Hindlimb muscle (tissue), 1 donor: ENCODE measurements at places on chromosomes 7 and 10. TPM values are rescaled to one million over a fixed set of nuclear protein-coding genes. Genes with fewer than 3 reads are reported as not detected.

ACSM6 gene
- not detected for polyA plus RNA-seq

DNA sequence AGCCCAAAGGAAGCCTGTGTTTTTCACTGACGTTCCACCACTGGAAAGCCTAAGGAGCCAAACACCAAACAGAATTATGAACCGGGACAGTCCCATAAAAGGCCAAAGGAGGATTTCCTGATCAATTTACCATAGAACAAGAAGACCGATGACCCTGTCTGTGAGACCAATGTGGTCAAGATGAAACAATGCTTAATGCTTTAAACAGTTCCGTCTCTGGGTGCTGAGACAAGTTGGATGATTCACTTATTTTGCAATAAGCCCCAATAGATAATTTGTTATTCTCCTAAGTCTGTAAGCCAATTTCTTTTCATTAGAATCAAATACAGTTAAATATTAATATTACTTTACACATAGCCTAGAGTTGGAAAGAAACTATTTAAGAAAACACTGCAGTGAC is 134.9 kb downstream of the MICU1 start:
- DNase-seq = no peak

DNA sequence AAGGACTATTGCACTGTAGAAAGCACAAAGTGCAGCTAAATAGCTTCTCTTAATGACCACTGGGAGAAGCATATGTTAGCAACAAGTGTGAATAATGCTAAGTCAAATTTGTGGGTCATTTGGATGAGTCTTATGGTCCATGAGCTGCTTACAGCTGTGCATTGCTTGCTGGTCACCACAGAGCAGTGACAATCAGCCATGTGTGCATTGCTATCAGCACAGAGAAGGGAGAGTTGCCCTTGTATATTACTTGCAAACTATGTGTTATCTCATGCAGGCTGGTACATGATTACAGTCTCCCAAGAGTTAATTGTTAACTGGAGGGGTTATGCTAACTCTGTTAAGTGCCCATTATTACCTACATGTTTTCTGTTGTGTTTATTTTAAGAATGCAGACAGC is 25.7 kb downstream of the MRPS33 start:
- no peak for DNase-seq

DNA sequence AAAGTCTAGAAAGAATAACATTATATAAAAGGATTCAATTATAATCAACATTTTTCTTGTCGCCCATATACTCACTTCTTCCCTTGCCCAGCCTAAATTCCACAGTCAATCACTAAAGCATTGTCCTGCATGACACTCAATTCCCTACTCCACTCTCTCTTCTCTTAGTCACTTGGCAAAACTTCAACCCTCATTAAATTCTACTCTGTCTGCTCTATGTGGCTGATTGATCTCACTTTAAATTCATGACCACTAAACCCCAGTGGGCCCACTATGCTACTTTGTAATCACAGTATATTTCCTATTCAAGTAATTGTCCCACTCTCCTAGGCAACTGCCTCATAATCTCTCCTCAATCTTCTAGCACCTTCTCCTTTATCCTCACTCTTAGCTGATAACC is 54.1 kb downstream of the MTERF1 start:
- DNase-seq = no peak

- no peak for DNase-seq
Observed at GRCh38 chr10:3542185-3542611, 242.8 kb downstream of the KLF6 start.

DNA sequence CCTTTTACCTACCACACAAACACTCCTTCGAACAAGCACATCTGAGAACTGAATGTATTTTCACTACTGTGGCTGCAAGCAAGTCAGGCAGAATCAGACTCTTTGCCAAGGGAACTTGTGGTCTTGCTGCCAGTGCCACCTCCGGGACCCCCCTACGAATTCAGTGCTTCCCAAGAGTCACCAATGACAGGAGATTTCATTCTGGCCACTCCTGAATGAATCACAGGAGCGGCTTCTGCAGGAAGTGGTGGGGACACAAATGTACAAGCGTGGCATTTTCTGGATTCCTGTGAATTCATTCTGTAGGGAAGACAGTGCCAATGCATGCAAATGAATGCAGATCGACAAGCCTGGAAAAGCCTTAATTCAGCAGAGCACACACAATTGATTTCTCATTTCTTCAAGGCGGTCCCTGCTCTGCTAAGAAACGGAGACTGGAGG is 161.2 kb downstream of the CAMK1D start:
- DNase-seq = no peak

- DNase-seq = no peak
Observed at GRCh38 chr7:92133133-92133736, 1.0 kb downstream of the CYP51A1 start.

- no peak for DNase-seq
Observed at GRCh38 chr7:144439717-144440205, 36.3 kb upstream of the NOBOX start.

- no peak for DNase-seq
Observed at GRCh38 chr7:140667476-140667875, 5.3 kb upstream of the ADCK2 start.

DNA sequence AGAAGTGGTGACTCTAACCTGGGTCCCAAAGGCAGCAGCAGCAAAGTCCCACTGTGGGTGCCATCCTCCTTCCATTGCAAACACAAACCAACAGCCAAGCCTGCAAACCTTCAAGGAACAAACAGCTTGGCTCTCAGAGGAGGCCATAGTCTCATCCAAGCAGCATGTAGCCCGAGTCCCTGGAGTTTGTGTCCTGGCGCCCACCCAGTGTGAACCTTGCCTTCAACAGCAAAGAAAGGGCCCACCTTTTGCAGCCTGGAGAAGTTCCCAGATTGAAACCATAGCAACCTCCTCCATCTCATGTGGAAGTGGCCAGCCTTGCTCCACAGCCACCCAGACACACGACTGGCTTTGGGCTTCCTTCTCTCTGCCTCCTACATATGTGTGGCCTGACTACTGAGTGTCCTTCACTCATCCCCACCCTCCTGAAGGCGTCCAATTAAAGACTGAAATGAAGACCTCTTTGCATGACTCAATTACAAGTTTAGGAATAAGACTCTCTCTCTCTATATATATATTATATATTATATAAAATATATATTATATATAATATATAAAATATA is 106.1 kb downstream of the C10orf90 start:
- no peak for DNase-seq
